IPS-NIHi11 (cell line): ENCODE measurements at places on chromosomes 5 and 9.

- DNase-seq, result no peak
These were observed 887.1 kb downstream of the MAT2B start for GRCh38 chr5:164392531-164392930.

GRCh38 chr5:124825250-124825982 is 79.0 kb upstream of the ZNF608 start:
- no peak for DNase-seq

DNA sequence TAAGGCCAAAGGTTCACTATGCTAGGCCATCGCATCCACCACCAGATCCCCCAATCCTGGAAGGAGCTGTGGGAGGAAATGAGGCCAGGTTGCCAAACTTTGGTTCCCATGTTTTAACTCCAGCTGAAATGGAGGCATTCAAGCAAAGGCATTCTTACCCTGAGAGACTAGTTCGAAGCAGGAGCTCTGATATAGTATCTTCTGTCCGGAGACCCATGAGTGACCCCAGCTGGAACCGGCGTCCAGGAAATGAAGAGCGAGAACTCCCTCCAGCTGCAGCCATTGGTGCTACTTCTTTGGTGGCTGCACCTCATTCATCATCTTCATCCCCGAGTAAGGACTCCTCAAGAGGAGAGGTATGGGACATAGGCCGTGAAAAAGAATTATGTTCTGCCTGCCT is 75.6 kb downstream of the GAPVD1 start:
- no peak for DNase-seq

- peak; percentile 52 for DNase-seq
These were observed 150.2 kb upstream of the PHYKPL start for GRCh38 chr5:178382754-178383164.

GRCh38 chr5:75566710-75567309 is 44.4 kb upstream of the ANKDD1B start:
- DNase-seq, result peak; percentile 33

- no peak for DNase-seq
These were observed 14.2 kb downstream of the LPCAT1 start for GRCh38 chr5:1509346-1510085.

GRCh38 chr5:151805414-151806223 is 33.9 kb downstream of the G3BP1 start:
- DNase-seq, result no peak

DNA sequence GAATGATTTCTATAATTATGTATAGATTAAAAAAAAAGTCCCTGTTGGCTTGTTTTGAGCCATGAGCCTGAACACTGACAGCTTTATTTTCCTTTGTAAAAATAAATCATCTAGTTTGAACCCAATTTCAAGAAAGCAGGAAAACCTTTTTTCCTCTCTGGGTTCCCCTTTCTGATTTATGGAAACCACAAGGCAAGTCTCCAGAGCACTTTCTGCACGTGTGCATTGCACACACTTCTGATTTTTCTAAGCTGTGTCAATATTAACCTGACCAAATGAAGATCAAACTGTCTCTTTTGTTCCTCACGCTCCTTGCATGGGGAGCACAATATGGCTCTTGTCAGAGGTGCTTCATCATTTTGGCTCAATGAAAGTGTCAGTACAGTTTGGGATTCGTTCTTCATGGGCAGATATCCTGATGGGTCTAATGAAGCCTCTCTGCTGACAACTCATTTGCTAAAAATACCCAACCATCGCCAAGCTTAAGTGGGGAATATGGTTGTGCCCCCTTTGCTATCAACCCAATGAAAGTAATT is 39.2 kb upstream of the PCA3 start:
- no peak for DNase-seq

DNA sequence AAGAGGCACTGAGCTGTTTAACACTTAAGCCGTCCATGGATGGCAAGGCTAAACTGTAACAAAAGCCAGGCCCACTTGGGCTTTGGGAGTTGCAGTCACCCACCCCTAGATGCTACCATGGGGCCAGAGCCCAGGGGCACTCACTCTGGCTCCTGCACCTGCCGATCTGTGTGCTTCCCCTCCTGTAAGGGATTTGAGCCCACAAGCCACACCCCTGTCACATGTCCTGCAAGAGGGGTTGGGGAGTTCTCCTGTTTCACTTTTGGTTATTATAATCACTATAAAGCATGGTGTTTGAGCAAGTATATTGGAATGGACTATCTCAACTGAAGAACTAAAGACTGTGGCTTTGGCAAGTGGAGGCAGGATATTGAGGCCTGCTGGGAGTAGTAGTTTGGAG is 14.0 kb upstream of the GPR151 start:
- DNase-seq, result no peak

GRCh38 chr5:95734906-95735305 is 3.8 kb downstream of the RHOBTB3 start:
- DNase-seq, result no peak

DNA sequence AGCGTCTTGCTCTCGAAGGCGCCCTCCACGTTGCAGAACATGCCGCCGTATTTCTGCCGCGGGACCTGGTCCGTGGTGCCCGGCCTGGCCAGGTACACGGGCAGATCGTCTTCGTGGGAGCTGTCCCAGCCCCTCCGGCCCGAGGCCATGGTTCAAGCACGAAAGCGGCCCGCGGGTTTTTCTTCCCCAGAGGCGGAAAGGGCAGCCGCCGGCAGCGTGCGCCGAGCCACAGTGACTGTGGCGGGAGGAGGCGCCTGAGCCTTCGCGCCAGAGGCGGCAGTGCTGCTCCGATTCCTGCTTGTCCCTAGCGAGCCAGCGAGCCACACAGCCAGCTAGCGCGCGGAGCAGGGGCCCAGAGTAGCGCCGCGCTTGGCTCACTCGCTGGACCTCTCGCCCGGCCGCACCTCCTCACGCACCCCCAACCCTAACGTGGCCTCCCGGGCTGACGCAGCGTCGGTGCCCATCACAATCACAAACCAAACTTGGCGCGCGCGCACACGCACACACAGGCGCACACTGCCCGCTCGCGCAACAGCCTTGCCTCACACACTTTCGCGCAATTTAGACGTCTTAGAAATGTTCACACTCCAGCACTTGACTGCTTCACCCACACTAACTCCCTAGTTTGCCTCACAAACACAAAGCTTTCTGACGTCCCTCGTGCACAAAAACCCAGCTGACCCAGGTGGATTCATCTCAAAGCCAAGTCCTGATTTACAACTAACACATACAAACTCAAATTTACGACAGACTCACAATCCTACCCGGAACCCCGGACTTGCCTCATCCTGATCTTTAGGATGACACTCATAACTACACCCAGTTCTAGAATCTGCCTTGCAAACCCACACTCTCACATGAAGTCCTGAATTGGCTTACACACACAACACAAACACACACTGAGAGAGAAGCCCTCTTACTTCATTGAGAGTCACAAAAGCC is at the start of gene DPYSL3:
Gene DPYSL3, minus strand, starts transcription at position 359 of the 942 bp plus-strand sequence. Its CDS starts 210 bp downstream, at position 149.
- DNase-seq, result peak; percentile 67

GRCh38 chr5:83246071-83246470 is 168.7 kb downstream of the XRCC4 start:
- DNase-seq, result no peak

- peak; percentile 17 for DNase-seq
These were observed 18.6 kb downstream of the CETN3 start for GRCh38 chr5:90390928-90391327.
